ENCODE measurements at places on chromosomes 11 and 22.

DNA sequence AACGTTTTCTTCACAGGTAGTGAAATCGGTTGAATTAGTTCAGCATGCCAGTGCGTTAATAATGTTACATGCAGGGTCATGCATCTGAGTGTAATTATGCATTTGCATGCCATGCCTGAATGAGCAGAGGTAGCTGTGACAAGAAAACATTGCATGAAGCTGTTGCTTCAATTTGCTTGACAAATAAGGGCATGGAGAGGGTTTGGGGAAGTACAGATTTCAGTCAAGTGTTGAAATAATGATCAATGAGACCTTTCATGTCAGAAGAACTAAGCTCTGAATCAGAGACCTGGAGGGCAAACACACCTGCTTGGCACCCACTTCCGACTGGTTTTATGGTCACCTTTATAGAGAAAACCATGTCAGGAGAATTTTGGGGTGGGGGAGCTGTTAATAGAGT is 221.4 kb downstream of the DBX1 start:
- no peak for DNase-seq
- no peak overlapping the region for H3K4me3 ChIP-seq
- H3K27me3 ChIP-seq = no peaks in the 10 kb centered on the region
- H3K36me3 ChIP-seq = no peaks in the 10 kb centered on the region

DNA sequence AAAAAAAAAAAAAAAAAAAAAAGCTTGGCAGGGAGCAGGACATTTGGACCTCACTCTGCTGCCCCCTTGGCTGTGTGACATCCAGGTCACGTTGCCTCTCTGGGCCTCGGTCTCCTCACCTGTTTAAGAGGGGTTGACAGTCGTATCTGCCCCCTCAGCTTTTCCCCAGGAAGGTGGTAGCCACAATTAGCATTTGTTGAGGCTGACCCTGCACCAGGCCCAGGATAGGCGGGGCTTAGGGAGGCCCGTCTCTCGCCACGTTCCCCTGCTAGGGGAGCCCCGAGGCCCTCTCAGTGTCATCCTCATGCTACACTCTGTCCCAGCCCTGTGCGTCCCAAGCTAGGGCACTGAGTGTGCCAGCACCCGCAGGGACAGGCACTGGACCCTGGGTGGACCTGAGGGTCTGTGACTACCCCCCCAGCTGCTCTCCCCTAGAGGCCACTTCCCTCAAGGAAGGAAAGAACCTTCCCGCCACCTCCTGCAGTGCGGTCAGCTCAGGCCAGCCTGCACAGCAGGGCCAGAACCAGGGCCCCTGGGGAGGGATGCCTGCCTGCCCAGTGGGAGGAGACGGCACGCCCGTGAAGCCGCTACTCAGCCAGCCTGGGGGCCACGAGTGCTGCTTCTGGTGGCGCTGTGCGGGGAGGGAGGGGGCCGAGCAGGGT is 38.5 kb upstream of the PPARA start:
- DNase-seq = no peak
- no peak overlapping the region for H3K27ac ChIP-seq
- H3K4me3 ChIP-seq = no peak overlapping the region
- H3K27me3 ChIP-seq = no peaks in the 10 kb centered on the region
- no peaks in the 10 kb centered on the region for H3K4me1 ChIP-seq

DNA sequence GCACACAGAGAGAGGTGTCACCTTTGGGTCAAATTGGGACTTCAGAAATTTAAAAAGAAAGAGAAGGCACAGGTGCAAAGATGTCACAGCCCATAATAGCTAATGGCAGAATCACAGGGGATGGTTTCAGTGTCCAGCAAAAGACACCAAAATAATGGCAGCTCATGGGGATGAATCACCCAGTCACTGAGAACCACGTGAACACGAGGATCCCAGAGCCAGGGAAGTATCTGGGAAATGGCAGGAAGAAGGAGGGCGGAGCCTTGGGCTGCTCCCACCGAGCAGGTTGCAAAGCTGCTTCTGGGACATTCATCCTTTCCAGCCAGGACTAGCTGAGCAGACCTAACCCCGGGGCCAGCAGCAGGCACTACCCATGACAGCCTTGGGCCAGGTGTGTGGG is 45.6 kb downstream of the TRMU start:
- H3K27ac ChIP-seq = no peak overlapping the region
- no peaks in the 10 kb centered on the region for H3K4me1 ChIP-seq
- H3K36me3 ChIP-seq = no peaks in the 10 kb centered on the region
- H3K4me3 ChIP-seq = no peak overlapping the region
- no peaks in the 10 kb centered on the region for H3K27me3 ChIP-seq

GRCh38 chr22:45235851-45236342 is 4.8 kb downstream of the KIAA0930 start:
- H3K27ac ChIP-seq = no peak overlapping the region
- no peak overlapping the region for H3K4me3 ChIP-seq
- H3K27me3 ChIP-seq = no peaks in the 10 kb centered on the region
- H3K4me1 ChIP-seq = peaks cover 10% of the 10 kb centered on the region

DNA sequence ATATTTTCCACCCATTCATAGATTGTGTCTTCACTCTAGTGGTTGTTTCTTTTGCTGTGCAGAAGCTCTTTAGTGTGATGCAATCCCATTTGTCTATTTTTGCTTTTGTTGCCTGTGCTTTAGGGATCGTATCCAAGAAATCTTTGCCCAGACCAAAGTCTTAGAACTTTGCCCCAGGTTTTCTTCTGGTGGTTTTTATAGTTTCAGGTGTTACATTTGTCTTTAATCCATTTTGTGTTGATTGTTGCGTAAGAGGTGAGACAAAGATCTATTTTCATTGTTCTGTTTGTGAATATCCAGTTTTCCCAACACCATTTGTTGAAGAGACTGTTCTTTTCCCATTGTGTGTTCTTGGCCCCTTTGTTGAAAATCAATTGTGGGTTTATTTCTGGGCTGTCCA is 6.4 kb downstream of the IL10RA start:
- peaks cover 99% of the 10 kb centered on the region for H3K36me3 ChIP-seq
- no peak for DNase-seq
- H3K27ac ChIP-seq = no peak overlapping the region
- peak overlapping the region; percentile 39 for H3K4me3 ChIP-seq
- H3K4me1 ChIP-seq = peaks cover 94% of the 10 kb centered on the region

DNA sequence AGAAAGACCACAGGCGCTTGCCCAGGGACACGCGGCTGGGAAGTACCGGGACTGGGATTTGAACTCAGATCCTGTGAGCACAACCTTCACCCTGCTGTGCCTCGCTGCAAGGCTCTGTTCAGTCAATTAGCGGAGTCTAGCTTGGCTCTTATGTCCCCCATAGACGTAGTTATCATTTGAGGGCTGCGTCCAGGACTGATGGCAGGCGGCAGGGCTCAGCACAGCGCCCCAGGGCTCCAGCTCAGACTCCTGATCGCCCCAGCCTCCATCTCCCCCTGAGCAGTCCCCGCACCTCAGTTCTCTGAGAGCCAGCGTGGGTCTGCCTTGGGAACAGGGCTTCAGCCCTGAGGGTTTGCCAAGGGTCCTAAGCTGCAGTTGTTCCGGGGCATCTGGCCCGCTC is 19.8 kb downstream of the MRGPRG start:
- H3K27me3 ChIP-seq = no peaks in the 10 kb centered on the region
- peak; percentile 5 for DNase-seq
- H3K36me3 ChIP-seq = no peaks in the 10 kb centered on the region

DNA sequence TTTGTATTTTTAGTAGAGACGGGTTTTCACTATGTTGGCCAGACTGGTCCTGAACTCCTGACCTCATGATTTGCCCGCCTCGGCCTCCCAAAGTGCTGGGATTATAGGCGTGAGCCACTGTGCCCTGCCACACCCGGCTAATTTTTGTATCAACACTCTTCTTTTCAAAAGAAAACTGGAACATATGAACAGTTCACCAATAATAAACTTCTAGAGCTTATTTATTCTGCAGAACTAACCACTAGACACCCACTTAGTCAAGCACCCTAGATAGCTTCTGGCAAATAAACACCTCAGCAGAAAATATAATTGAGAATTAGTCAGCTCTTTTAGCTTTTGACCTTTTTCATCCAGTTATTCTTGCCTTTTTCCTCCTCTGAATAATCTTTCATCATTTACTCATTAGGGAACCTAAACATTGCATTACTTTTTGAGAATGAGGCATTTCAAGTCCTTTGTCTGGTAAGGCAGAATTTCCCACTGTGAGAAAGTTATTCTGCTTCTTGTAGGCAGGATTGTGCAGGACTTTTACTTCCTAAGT is 27.3 kb upstream of the TMEM41B start:
- no peak overlapping the region for H3K27ac ChIP-seq
- no peak for DNase-seq
- H3K27me3 ChIP-seq = no peaks in the 10 kb centered on the region
- no peak overlapping the region for H3K4me3 ChIP-seq

DNA sequence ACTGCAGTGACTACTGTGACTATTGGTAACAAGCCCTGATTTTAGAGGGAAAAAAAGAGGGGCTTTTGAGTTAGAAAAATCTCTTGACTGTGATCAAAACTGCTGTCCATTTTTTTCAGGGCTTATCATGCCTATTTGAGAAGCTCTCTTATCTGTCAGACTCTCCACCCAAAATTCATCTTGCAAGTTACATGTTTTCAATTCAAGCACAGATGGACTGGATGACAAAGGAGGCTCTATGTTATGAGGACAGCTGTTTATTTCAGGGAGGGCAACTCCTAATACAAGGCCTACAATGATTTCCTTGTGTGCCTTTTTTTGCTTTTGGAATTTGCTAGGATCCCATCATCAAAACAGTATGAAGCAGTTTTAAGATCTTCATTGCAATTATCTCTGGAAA is 35.2 kb upstream of the USP47 start:
- H3K4me3 ChIP-seq = no peak overlapping the region
- H3K4me1 ChIP-seq = peaks cover 5% of the 10 kb centered on the region
- no peak overlapping the region for H3K27ac ChIP-seq
- no peak for DNase-seq
- H3K27me3 ChIP-seq = no peaks in the 10 kb centered on the region

DNA sequence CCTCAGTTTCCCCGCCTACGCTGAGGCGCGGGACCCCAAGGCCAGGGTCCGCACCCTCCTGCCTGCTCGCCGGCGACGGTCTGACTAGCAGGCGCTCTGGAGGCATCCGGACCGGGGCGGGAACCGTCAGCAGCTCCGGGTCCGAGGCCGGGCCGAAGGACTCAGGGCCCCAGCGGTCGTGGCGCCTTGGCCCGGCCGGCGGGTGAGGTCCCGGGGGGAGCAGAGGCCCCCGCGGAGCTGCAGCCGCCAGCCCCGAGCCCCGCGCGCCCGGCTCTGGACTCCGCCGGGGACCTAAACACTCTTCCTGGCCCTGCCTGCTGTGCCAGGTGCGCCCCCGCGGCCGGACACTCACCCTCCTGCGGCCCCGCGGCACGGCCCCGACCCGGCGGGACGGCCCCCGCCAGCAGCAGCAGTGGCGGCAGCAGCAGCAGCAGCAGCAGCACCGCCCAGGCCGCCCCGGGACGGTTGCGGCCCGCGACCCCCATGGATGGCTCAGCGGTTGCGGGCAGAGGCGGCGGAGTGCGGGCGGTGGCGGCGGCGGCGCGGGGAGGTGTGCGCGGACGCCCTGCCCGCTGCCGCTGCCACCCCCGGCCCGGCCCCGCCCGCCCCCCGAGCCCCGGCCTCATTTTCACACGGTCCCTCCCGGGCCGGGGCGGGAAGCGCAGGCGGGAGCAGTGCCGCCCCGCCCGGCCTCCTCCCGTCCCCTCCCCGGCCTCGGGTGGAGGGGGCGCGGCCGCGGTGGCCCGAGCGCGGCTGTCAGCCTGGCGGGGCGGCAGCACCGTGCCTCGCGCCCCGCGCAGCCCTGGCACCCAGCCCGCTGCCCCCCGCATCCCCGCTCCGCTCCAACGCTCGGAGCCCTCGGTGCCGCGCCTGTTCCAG is at the start of gene SCUBE2:
TSS of gene SCUBE2 (minus strand) at position 556 of the 879 bp plus-strand sequence. CDS start at position 485, 71 bp downstream.
- peaks cover 16% of the 10 kb centered on the region for H3K27me3 ChIP-seq
- no peak for DNase-seq
- H3K4me3 ChIP-seq = no peak within 1 kb of the TSS

- no peaks in the 10 kb centered on the region for H3K36me3 ChIP-seq
- H3K27ac ChIP-seq = no peak overlapping the region
- no peaks in the 10 kb centered on the region for H3K4me1 ChIP-seq
- H3K4me3 ChIP-seq = no peak overlapping the region
Measured at GRCh38 chr11:31233425-31233824, 136.1 kb downstream of the DCDC1 start.

- H3K27ac ChIP-seq = no peak overlapping the region
- H3K4me1 ChIP-seq = no peaks in the 10 kb centered on the region
- no peaks in the 10 kb centered on the region for H3K36me3 ChIP-seq
- no peak for DNase-seq
- no peaks in the 10 kb centered on the region for H3K27me3 ChIP-seq
Measured at GRCh38 chr11:124315052-124315451, 1.3 kb upstream of the OR8D1 start.

- peaks cover 24% of the 10 kb centered on the region for H3K36me3 ChIP-seq
- H3K4me3 ChIP-seq = no peak overlapping the region
- no peaks in the 10 kb centered on the region for H3K27me3 ChIP-seq
Measured at GRCh38 chr22:41459431-41459830, 9.1 kb downstream of the PHF5A start.

GRCh38 chr11:5258543-5259262 is 4.1 kb upstream of the HBG2 start:
- H3K4me3 ChIP-seq = no peak overlapping the region
- no peaks in the 10 kb centered on the region for H3K27me3 ChIP-seq
- H3K4me1 ChIP-seq = no peaks in the 10 kb centered on the region

DNA sequence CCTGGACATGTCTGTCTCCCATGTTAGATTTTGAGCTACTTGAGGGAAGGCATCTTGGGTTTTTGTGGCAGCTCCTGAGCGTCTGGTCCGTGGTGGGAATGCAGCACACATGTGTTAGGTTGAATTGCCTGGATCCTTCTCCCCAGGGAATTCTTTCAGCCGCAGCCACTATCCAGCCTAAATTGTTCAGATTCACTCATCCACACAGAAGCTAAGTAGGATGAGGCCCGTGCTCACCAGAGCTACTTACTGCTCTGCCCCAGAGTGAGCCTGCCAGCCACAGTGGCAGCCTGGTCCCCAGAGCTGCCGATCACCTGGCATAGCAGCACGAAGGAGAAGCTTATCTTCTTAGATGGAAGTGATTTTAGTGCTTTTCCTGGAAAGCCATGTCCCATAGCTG is 34.4 kb upstream of the SORL1-AS1 start:
- no peak for DNase-seq
- no peak overlapping the region for H3K27ac ChIP-seq

GRCh38 chr11:63490551-63491239 is at the start of gene PLAAT5:
TSS of gene PLAAT5 (minus strand) at chr11:63491167. CDS start at chr11:63491034, 133 bp downstream.
- no peak within 1 kb of the TSS for H3K4me3 ChIP-seq
- no peaks in the 10 kb centered on the region for H3K36me3 ChIP-seq
- H3K4me1 ChIP-seq = no peaks in the 10 kb centered on the region
- no peak within 1 kb of the TSS for H3K27ac ChIP-seq
- H3K27me3 ChIP-seq = no peaks in the 10 kb centered on the region
